ENCODE measurements at places on chromosomes 5 and 9.
A peak's percentile ranks its signal among the peaks of the same experiment; 100 is the strongest.

- DNase-seq = no peak
These were observed 245.4 kb downstream of the EBF1 start for GRCh38 chr5:158854260-158854783.

DNA sequence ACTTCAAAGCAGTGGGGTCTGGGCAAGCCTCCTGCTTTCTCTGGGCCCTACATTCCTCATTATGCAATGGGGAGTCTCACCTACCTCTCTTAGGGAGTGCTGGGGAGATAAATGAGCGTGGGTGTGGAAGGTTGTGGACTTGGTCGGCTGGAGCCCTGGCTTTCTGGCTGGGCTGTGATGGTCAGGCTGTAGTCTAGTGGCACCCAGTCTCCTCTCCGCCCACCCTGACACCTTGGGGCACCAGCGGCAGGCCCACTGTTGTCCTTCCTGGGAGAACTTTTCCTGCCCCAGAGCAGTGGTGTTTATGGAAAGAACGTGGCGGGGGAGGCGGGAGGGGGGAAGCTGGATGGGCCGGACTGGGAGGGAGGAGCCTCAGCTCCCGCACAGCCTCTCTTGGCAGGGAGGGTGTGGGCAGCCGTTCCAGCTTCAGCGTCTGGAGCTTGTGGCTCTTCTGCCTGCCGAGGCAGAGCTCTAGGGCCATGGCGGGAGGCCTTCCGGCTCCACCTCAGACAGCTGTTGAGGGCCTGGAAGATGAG lies 4.1 kb downstream of the PTGS1 start:
- DNase-seq = no peak

- no peak for DNase-seq
These were observed 26.1 kb downstream of the DAP start for GRCh38 chr5:10734832-10735523.

GRCh38 chr9:134198791-134199190 lies 34.4 kb upstream of the RNU6ATAC start:
- no peak for DNase-seq

GRCh38 chr9:136882109-136882946 lies 4.0 kb upstream of the TRAF2 start:
- DNase-seq = peak; percentile 91

DNA sequence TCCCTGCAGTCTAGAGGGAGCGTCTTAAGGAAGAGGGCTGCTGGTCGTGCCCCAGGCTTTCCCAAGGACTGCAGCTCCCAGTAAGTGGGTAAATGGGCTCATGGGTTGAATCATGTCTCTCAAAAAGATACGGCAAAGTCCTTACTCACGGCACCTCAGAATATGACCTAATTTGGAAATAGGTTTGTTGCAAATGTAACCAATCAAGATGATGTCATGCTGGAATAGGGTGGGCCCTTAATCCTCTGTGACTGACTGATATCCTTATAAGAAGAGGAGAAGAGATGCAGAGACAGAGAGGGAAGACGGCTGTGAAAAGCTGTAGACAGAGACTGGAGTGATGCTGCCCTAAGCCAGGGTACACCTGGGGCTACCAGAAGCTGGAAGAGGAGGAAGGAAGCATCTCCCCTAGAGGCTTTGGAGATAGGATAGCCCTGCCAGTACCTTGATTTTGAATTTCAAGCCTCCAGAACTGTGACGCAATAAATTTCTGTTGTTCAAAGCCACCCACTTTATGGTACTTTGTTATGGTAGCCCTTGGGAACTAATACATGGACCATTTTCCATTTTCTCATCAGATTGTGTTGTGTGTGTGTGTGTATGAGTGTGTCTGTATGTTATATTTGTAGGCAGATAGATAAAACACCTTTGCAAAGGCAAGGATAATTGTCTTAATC lies 15.0 kb downstream of the GALNT10 start:
- DNase-seq = no peak

DNA sequence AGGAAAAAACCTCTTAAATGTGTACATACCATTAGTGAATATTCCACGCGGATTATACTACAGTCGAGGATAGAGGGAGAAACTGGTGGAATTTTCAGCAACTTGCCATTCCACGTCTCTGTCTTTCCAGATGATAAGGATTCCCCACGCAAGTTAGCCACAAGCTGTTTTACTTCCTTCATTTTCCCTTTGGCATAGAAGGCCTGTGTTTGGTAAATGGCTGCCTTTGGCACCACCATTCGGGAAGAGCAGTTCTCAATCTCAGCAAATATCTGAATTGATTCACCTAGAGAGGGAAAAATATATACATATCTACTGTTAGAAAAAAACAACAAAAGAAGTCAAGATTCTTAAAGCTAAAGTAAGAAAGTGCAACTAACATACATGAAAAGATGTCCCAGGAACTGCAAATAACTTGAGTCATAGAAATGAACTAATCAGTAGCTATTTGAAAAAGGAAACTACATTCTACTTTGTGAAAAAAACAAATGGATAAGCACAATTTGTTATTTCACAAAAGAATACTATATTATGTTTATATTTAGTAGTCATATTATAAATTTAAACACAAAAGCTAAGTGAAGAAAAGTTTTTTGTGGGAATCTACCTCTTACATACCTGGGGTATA lies 8.1 kb downstream of the ARRDC3 start:
- no peak for DNase-seq
